ENCODE measurements at places on chromosomes 1 and 21. TPM values are rescaled to one million over a fixed set of nuclear protein-coding genes. Genes with fewer than 3 reads are reported as not detected.

AADACL3 gene
- total RNA-seq = not detected

WNT4 gene
- 0.12 TPM for total RNA-seq

TTC24 gene
- total RNA-seq = not detected

NCMAP gene
- 0.17 TPM for total RNA-seq

LRRC38 gene
- not detected for total RNA-seq

CSTB gene
- total RNA-seq = 96.2 TPM

CFHR3 gene
- 0.32 TPM for total RNA-seq

DOCK7 gene
- total RNA-seq = 51.7 TPM

IL24 gene
- total RNA-seq = 0.42 TPM

RPTN gene
- 0.07 TPM for total RNA-seq

NBPF3 gene
- 6.4 TPM for total RNA-seq

CFHR4 gene
- total RNA-seq = not detected

ILDR2 gene
- not detected for total RNA-seq

All from A549 treated with ZK216348 at 1 μM for 4 hours (cell line).